ENCODE measurements at places on chromosomes 16 and 17.
A peak's percentile ranks its signal among the peaks of the same experiment; 100 is the strongest.

- DNase-seq = no peak
These were observed 19.9 kb downstream of the GAS7 start for GRCh38 chr17:10178506-10178991.

GRCh38 chr17:38917259-38917658, 8.2 kb upstream of the LASP1NB start:
- no peak for DNase-seq

DNA sequence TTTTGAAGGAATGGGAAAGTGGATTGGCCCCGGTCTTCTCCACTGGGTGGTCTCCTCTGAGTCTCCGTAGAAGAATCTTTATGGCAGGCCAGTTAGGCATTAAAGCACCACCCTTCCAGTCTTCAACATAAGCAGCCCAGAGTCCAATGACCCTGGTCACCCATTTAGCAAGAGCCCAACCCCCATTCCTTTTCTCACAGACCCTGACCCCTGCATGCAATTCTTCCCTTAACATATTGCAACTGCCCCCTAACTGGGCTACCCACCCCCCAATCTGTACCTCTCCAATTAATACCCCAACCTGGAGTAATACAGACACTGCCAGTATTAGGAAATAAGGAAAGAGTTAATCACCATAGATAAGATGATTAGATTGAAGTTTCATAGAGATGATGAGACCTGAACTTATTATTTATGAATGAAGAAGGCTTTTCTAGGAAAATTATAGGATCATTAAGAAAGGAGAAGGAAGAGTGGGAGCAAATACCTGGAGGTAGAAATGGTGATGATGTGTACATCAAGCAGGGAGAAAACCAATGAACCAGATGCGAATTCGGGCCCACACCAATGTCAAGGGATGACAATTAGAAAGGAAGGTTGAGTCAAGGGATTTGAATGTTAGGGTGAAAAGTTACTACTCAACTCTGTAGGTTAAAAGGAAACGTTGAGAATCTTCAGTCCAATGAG, 2.4 kb downstream of the CCL2 start:
- peak; percentile 62 for DNase-seq

DNA sequence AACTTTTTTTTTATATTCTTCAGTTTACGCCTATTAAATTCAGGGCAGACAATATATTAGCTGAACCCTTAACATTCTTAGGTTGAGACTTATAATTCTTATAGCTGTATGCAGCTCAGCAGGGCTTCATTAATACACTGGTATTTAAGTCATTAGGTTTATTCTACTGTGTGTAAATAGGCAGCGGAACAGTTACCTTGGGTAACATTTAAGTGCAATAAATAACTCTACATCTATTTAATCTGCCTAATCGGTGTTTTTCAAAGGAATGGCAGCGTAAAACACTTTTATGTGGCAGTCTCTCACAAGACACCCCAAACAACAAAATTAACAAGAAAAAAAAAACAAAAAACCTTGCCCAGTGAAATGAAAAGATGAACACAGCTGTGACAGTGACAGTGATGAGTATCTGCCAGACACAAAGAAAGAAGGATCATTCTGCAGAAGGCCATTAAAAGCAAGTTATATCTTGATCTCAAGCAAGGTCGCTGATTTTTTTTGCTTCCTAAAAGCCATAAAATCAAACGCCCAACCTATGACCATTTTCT, 32.6 kb downstream of the KCNJ2 start:
- no peak for DNase-seq

- peak; percentile 65 for DNase-seq
These were observed 3.7 kb downstream of the STARD3 start for GRCh38 chr17:39640591-39641031.

GRCh38 chr16:30353438-30354129, 1.5 kb downstream of the CD2BP2 start:
- no peak for DNase-seq

GRCh38 chr16:81446907-81447268, 2.3 kb downstream of the CMIP start:
- DNase-seq = no peak

DNA sequence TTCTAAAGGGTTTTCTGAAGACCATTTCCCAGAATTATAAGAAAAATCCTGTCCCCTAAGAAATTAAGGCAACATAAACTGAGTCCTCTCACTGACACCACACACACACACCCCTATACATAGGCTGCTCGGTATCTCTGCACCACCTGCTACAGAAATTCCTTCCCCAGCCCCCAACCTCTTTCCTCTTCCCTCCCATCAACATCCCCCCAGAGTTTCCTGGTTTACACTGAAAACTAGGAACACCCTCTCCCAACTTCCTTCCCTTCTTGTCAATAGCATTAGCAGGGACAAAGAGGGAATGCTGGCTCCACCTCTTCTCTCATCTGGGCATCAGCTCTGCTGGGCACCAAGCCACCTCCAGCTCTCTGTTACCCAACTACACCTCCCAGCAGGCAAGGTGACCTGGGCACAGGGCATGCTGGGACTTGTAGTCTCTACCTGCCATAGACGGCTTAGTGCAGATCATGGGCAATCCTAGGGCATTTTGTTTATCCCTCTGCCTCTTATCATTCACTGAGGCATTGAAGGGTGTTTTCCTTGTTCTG, 15.7 kb downstream of the CAVIN1 start:
- peak; percentile 83 for DNase-seq

- DNase-seq = no peak
These were observed 412.0 kb downstream of the HAPSTR1 start for GRCh38 chr16:9503251-9503984.

GRCh38 chr17:81940538-81941483, 3.7 kb upstream of the PYCR1 start:
- no peak for DNase-seq

DNA sequence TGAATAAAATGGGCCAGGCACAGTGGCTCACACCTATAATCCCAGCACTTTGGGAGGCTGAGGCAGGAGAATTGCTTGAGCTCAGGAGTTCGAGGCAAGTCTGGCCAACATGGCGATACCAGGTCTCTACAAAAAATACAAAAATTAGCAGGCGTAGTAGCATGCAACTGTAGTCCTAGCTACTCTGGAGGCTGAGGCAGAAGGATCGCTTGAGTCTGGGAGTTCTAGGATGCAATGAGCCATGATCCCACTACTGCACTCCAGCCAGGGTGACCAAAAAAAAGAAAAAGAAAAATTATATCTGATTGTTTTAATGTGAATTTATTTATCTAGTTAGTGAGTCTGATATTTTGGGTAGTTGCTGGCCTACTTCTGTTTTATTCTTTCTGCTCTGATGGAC, 7.0 kb downstream of the IL34 start:
- DNase-seq = peak; percentile 8

DNA sequence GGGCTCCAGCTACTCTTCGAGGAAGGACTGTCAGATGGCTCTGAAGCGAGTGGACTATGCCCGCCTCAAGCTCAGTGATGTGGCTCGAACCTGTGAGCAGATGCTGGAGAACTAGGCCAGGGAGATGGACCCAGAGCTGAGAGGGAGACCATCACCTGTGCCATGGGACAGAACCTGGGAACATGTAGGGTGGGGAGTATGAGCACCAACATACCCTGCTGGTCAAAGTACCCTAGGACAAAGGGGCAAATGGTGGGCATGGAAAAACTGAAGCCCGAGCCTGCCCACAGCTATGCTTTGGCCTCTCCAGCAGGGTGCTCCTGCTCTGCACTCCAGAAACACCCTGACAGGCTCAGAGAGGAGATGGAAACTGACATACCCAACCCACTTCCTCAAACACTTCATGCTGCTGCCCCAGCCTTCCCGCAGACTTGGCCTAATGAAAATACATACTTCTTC, 1.9 kb downstream of the MED11 start:
- DNase-seq = no peak

GRCh38 chr16:19703172-19703889, 14.7 kb downstream of the KNOP1 start:
- no peak for DNase-seq

- no peak for DNase-seq
These were observed 15.4 kb downstream of the SMARCE1 start for GRCh38 chr17:40632216-40632615.

- peak; percentile 92 for DNase-seq
These were observed 90.7 kb downstream of the WNT3 start for GRCh38 chr17:46727572-46728348.

DNA sequence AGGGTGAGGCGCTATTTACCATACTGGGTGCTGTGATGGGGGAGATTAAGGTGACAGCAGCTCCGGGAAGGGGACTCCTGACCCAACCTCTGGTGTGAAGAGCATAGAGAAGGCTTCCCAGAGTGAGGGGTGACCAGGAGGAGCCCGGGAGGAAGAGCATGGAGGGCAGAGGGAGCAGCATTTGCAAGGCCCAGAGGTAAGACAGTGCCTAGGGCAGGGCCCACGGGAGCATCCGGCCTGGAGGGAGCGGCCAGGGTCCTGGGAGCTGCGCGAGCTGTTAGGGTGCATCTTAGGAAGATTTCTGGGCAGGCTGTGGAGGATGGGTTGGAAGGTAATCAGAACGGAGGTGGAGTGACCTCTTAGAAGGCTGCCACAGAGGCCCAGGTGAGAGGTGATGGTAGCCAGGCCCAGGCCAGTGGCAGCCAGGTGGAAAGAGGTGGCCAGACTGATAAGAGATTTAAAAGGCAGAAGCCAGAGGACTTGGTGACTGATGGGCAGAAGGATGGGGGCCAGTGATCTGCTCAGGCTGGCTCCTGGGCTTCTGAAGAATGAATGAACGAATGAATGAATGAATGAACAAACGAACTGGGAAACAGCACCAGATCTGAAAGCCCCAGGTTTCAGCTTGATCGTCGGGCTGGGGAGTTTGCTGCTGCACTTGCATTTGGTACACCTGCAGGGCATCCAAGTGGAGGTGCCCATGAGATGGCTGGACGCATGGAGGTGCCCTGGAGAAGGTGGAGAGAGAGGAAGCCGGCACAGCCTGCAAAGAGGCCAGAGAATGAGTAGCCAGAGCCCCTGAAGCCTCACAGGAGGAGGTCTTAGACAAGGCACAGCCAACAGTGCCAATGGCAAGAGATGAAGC, 13.0 kb upstream of the TMEM92 start:
- DNase-seq = no peak

GRCh38 chr17:8158267-8159031, 4.3 kb downstream of the VAMP2 start:
- DNase-seq = peak; percentile 87

- peak; percentile 30 for DNase-seq
These were observed 9.3 kb upstream of the ZNF624 start for GRCh38 chr17:16662936-16663335.

GRCh38 chr16:10552998-10553491, 27.4 kb downstream of the EMP2 start:
- no peak for DNase-seq

DNA sequence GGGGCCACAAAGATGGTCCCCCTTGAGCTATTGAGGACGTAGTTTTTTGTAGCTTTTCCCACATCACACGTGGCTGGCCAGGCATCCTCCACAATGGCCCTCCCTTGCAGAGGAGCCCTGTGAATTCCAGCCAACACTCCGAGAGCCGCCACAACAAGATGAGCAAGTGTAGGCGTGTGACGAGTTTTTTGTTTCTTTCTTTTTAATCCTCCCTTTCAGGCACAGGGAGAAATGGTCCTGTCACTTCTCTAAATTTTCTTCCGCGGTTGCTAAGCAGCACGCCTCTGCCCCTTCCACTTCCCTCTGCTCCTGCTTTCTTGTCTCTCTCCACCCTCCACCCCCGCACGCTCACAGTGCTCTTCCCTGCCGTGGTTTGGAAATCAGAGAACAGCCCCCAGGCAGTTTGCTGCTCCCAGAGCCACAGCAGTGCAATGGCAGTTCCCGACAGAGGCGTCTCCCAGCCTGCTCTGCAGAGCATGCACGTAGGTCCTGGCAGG, 68.0 kb upstream of the MRTFB start:
- peak; percentile 54 for DNase-seq

GRCh38 chr17:4144422-4144747, 1.4 kb downstream of the CYB5D2 start:
- DNase-seq = no peak

GRCh38 chr16:74667255-74667700, 601 bp upstream of the RFWD3 start:
- DNase-seq = peak; percentile 36

DNA sequence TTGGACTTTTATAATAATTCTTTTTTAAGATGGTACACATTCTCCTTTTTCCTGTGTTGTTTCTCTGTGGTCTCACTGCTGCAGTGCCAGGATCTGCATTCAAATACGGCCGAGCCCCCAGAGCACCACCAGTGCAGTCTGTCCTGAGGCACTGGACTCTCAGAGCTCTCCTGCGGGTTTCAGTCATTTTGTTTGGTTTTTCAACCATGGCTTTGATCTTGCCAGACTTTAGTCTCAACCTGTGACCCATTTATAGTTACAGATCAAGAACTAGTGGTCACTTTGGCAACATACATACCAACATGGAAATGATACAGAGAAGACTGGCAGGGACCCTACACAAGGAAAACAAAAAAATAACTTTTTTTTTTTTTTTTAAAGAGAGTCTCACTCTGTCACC, 177.4 kb downstream of the LGALS9B start:
- no peak for DNase-seq

DNA sequence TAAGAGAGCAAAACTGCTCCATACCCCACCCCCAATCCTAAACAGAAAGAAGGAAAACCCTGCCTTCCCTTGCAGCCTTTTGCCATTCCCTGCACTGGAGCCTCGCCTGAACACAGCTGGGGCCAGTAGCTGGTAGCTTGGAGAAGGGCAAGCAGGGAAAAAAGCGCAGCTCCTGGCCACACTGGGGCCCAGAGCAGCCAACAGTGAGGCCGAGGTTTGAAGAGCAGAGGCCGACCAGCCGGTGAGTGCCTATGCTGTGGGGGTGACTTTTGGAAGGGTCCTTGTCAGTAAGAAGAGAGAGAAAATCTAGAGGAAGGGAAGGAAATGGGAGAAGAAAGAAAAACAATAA, 3.2 kb upstream of the HOXB9 start:
- no peak for DNase-seq

GRCh38 chr17:6059406-6059805, 10.8 kb upstream of the WSCD1 start:
- DNase-seq = no peak

- no peak for DNase-seq
These were observed 48.9 kb downstream of the SMPD3 start for GRCh38 chr16:68399456-68399855.

GRCh38 chr17:4722678-4723240, 8.5 kb upstream of the MED11 start:
- DNase-seq = no peak

DNA sequence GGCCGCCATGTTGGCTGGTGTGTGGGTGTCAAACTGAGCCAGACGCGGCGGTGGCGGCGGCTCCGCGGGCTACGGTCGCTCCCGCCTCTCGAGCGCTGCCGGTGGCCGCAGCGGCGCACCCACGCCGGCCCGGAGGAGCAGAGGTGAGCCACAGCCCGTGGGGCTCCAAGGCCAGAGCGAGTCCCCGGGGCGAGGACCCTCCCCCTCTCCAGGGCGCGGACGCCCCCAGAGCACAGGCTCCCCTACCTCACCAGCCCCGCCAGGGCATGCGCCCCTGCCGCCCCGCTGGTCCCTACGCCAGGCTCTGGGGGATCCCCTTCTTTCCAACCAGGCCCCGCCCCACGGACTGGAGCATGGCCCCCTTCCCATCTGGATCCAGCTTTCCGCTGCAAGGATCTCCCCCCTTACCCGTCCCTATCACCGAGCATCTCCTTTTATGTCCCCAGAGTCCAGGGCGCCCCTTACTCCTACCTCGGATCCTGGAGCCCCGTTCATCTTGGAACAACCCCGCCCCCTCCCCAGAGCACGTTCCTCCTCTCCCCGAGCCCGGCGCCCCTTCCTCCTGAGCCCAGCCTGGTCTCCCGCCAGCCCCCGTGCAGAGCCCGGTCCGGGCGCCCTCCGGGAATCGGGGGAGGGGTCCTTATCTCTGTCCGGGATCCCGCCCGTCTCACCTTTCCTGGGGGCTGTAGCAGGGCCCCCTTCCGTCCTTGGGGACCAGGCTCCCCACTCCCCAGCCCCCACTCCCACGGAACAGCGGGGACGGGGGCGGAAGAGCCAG, 412 bp downstream of the EPN2 start:
- peak; percentile 21 for DNase-seq

- DNase-seq = peak; percentile 54
These were observed 8.2 kb downstream of the MMP2 start for GRCh38 chr16:55487048-55487803.

Data from kidney tubule cell (primary cell).